ENCODE measurements at places on chromosomes 12 and 14. TPM values are rescaled to one million over a fixed set of nuclear protein-coding genes. Genes with fewer than 3 reads are reported as not detected.

DNA sequence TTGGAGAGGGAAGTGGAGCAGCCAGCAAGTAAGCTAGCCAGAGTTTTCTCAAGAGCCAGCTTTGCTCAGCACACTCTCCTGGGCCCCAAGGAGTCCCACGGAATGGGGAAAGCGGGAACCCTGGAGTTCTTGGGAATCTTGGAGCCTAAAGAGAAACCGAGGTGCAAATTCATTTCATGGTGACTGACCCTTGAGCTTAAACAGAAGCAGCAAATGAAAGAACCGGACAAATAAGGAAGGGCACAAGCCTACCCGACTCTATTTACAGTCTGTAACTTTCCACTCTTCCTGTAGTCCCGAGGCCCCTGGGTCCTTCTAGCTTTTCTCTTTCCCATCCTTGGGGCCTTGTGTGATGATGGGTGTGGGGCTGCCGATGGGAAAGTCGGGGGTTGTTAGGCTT is 18.1 kb upstream of the TIGAR start:
- no peak for DNase-seq

GRCh38 chr14:89241257-89241656 is 175.8 kb downstream of the FOXN3 start:
- no peak for DNase-seq

DNA sequence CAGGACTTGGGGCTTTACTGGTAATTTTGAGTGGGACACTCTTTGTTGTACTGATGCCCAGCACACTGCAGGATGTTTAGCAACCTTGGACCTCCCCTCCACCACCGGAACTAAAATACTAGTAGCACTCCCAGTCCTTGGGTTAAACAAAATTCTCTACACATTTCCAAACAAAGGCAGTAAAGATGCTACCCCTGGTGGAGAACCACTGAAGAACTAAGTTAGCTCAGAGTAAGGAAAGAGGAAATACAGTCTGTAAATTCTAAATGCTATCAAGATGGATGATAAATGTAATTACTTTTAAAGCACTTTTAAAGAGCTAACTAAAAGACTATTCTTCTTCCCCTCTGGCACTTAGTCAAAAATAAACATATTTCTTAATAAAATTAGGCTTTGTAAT is 64.1 kb downstream of the LRP6 start:
- DNase-seq, result no peak

- no peak for DNase-seq
Measured at GRCh38 chr14:92441751-92442504, 71.7 kb upstream of the RIN3 start.

DNA sequence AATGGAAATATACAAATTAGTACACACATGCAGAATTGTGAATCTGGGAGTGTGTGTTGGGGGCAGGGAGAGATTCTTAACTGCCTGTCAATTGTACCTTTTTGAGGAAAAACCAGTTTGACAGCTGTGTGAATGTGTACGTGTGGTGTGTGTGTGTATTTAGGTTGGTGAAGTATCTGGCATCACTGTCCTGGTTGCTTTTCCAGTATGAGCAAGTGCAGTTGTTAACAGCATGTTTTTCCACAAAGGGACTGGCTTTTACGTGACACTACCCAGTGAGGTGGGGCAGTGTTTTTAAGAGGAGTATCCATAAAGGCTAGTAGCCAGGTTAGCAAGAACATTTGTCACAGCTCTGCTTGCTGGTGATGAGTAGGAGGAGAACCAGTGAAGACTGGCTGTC is 56.1 kb downstream of the DAAM1 start:
- DNase-seq, result no peak

- no peak for DNase-seq
Measured at GRCh38 chr12:52241205-52241842, 8.3 kb downstream of the KRT7 start.

- DNase-seq, result peak; percentile 99
Measured at GRCh38 chr14:68476212-68477109, 316.4 kb downstream of the ZFP36L1 start.

DNA sequence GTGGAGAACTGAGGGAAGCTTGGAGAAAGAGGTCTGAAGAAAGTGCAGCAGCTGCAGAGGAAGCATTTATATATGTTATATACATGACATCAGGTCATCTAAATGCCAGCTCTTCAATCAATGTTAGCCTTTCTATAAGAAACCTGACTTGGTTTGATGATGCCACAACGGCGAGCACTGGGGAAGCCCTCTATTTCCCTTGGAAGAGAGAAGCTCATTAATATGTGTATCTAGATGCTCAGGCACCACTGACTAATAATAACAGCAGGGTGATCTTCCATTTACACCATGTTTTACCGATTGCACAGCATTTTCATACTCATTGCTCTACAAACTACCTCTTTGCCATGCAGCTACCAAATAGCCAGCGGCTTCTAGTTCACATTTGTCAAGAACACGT is 811 bp downstream of the ACYP1 start:
- no peak for DNase-seq

DNA sequence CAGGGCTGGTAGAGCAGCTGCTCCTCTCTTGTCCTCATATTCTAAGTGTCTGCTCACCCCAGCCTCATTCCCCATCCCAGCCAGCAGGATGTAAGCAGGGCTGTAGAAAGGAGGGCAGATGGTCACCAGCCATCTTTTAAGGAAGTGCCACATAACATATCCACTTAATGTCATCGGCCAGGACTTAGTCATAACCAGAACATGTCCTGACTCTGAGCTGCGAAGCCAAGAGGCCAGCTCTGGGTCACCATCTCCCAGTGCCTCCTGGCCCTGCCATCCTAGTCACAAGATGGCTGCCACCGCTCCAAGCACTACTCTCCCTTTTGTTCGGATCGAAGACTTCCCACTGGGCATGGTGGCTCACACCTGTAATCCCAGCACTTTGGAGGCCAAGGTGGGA is 123.9 kb downstream of the PLXNC1 start:
- no peak for DNase-seq

DNA sequence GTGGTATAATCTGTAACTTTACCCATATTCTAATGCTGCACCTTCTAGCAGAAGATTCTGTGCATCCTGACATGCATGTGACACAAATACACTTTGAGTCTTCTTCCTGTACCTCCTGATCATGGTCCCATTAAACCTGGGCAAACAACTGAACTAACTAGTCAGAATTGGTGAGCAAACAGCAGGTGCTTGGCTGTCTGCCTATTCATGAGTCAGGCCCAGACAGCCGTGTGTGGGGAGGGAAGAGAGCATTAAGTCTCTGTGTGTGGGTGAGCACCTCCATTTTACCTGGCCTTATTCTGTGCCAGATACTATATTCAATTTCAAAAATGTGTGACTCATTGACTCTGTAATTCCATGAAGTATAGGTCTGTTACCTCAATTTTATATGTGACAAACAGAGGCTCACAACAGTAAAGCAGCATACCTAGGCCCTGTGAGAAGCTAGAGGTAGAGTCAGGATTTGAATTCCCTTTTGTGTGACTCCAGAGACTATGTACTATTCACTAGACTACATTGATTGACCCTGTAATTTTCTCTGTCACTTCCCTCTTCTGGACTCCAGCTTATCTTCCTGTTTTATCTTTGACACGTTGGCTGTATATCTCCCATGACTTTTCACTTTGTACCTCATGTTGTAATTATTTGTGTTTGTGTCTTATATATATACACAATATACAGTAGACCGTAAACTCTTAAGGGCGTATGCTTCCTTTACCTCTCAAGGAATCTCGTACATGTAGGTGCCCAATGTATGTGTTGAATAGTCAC is 32.2 kb downstream of the SUSD6 start:
- DNase-seq, result peak; percentile 92

GRCh38 chr12:34356233-34356987 is 334.1 kb downstream of the ALG10 start:
- no peak for DNase-seq

GRCh38 chr12:51817027-51817953 is 31.2 kb downstream of the FIGNL2 start:
- no peak for DNase-seq

- DNase-seq, result no peak
Measured at GRCh38 chr14:23409475-23409874, 1.4 kb upstream of the MYH6 start.

GRCh38 chr12:9264546-9264945 is 56.4 kb upstream of the PZP start:
- DNase-seq, result no peak

DNA sequence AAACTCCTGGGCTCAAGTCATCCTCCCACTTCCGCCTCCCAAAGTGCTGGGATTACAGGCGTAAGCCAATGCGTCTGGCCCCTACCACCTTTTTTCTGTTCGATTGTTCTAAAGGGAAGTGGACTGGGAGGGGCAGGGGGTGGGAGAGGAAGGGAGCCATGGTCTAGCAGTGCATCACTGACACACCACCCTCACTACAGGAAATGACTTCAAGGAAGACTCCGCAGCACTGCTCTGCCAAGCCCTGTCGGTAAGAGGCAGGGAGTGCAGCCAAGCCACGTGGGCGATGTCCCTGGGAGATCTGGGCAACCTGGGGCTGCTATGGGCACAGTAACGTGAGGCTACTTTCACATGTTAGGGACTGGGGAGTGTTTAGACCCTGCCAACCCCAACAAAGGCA is 18.0 kb downstream of the LRRC74A start:
- no peak for DNase-seq

DNA sequence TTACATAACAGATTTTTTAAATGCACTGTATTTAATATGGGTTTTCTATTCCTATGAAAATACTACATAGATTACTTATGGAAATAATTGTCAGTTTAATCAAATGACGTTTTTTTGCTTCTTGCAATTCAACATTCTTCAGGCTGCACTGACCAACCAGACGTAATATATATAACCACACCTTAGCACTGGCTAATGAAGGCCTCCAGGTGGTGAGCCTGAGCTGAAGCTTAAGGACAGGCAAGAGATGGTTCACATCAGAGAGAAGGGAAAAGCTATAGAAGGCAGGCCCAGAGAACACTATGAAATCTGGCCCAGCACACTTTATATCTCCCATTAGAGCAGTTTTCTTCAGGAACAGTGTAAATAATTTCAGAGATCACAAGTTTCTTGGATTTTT is 2.8 kb upstream of the MDGA2 start:
- no peak for DNase-seq

DNA sequence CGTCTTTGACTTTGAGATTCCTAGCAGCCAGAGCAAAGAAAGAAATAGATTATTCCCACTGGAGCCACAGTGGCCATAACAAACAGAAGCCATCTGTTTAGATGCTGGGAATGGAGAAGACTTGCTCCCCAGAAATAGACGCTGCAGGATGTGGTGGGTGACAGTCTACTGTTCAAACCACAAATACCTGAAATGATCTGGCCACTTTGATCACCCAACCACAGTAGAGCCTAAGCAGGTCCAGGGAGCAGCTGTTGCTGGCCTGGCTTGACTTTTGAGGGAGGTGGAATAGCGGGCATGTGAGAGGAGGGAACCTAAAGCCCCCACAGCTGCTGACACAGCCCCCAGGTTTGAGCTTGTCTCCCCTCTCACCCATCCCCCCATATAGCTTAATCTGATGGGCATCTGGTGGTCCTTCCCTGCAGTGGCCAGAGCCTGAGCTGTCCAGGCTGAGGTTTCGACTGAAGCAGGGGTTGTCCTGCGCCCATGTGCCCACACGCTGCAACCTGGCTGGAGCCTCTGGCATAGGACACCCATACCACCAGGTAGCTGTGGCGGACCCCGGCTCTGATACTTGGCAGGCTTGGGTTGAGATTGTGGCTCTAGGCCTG is 38.7 kb downstream of the SH2B3 start:
- DNase-seq, result no peak

- no peak for DNase-seq
Measured at GRCh38 chr14:67426983-67427606, 15.1 kb upstream of the PLEK2 start.

KRT4 gene
- total RNA-seq, result not detected

LPAR5 gene
- total RNA-seq, result 0.81 TPM

KRT6C gene
- not detected for total RNA-seq

OVCH1 gene
- not detected for total RNA-seq

NPFF gene
- not detected for total RNA-seq

KRT74 gene
- not detected for total RNA-seq

LTB4R2 gene
- 1.3 TPM for total RNA-seq

FAIM2 gene
- total RNA-seq, result not detected

LRRK2 gene
- total RNA-seq, result 0.43 TPM

TOMM20L gene
- not detected for total RNA-seq

ADGRD1 gene
- not detected for total RNA-seq

CLEC4D gene
- not detected for total RNA-seq

KRT3 gene
- total RNA-seq, result 0.06 TPM

KLHL28 gene
- total RNA-seq, result 5.0 TPM
